Pulmonary artery endothelial cell (primary cell): ENCODE measurements at places on chromosomes 16 and 17.

GRCh38 chr17:279331-279730 is 73.3 kb downstream of the RPH3AL start:
- no peak for DNase-seq

- no peak for DNase-seq
Observed at GRCh38 chr17:76735006-76735405, 2.1 kb downstream of the SRSF2 start.

DNA sequence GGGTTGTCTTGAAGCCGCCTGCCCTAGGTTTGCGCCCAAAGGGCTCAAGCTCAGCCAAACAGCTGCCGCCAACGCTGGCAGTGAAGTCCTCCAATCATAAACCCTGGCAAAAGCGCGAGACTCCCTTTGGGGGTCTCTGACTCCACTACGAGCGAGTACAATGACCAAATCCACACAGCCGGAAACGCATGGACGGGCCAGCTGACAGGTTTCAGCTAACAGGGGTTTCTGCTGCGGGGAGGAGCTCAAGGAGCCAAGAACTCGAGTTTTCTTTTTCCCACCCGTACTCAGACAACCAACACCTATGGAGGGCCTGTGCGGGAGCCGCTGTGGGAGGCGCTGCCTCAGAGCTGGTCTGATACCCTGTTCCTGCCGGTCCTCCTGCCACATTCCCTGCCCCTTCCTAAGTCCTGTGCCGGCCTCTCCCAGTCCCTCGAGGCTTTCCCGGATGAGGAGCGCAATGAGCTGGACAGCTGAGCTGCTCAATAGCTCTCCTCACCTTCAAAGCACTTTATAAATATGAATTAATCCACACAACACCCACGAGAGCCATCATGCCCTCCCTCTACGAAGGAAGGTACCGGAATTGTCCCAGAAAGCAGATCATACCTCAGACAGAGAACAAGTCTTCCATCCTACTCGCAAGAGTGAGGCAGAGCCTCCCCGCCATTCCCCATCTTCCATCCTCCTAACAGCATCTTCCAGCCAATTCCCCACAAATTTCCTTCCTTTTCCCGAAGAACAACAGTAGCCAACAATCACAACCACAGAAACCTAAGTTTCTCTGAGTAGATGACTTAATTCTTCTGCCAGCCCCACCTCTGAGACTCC is 6.1 kb downstream of the ABR start:
- DNase-seq = no peak

- DNase-seq = no peak
Observed at GRCh38 chr17:17156107-17156506, 50.0 kb downstream of the PLD6 start.

DNA sequence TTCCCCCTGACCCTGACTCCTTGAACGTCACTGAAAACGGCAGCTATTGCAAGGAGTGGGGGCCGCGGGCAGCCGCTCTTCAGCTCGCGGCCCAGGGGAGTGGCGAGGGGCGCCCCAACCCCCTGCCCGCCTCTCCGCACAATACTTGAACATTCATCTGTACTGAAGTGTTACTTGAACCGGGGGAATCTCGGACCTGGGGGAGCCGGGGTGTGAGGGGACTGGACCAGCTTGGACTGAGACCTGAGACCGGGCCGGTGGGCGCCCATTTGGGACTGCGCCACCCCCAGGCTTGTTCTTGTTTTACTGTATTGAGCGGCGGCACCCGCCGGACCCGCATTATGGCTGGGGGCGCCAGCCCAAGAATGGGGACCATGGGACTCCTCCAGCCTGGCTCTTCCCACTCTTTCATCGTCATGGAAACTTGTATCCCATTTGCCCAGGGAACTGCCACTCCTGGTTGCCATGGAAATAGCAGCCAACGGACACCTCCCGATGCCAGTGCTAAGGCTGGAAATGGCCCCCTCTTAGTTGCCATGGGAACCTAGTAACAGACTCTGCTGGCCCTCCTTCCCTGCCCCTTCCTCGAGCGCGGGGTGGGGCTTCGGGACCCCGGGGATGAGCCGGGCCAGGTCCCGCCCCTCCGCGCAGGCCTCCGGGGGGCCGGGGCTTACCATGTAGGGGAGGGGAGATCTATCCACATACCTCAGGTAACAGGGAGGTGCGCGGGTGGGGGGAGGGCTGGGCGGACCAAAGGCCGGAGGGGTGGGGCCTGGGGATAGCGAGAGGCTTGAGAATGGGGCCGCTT is 805 bp upstream of the ORAI3 start:
- DNase-seq = peak; percentile 95

GRCh38 chr16:73170612-73171038 is 122.7 kb upstream of the ZFHX3 start:
- no peak for DNase-seq

DNA sequence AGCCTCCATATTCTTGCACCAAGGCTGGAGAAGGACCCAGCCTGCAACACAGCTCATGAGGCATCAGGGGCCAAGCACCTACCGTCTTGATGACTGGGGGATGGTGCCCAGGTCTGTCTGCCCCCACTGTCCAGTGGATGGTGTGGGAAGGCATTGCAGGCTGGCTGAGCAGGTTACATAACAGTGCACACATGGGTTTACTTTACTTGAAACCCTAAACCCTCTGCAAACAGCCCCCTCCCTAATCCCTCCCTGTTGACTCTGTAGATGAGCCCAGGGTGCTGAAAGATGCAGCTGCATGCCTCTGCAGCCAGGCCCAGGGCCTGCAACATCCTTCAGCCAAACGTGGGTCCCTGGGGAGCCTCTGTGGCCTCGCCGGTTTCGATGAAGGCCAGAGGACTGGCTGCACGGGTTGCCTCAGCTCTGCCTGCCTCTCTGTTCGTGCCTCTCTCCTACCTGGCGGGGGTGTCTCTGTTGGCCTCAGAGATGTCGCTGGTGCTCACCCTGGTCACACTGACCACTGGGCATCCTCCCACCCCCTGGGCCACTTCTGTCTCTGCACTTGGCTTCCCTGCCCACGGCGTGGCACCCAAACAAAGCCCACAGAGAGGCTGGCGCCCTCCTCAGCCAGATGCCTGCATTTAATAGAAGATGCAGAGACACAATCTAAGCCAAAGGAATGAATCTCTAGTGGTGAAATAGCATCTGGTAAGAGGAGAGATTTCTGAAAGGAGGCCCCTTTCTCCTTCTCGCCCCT is 95.1 kb downstream of the METRNL start:
- DNase-seq = no peak

DNA sequence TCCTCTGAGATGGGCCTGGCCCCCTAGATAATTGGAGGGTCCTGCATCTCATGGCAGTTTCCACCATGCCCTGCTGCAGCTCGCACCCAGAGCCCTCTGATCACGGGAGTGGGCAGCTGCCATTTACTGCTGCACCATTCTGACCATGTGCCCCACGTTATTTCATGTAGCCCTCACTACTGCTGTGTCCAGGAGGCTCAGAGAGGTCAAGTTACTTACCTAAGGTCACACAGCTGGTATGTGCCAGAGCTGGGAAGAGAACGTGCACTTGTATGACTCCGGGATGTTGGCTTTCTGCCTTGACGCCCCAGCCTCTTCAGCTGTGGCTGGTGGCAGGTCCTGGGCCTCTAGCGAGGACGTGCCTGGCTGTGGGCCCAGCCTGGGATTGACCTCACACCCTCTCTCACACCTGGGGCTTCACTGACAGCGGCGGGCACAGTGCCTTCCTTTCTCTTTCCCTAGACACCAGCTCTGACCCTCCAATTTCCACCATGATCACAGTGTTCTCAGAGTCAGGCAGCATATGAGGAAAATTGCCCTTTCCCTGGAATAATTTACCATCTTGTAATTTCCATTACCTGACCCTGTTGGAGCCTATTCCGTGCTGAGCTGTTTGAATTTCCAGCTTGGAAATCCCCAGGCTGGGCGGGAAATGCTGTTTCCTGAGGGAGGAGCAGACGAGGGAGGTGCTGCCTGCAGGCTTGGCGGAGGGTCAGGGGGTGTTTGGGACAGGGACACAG is 18.5 kb upstream of the DOC2B start:
- DNase-seq = peak; percentile 56

DNA sequence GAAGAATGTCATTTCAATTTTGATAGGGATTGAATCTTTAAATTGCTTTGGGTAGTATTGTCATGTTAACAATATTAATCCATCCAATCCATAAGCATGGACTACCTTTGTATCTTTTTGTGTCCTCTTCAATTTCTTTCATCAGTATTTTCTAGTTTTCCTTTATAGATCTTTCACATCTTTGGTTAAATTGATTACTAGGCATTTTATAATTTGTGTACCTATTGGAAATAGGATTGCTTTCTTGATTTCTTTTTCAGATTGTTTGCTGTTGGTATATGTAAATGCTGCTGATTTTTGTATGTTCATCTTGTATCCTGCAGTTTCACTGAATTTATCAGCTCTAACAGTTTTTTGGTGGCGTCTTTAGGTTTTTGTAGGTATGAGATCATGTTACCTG is 24.1 kb upstream of the BCAS3 start:
- DNase-seq = no peak

- no peak for DNase-seq
Observed at GRCh38 chr16:10658943-10659342, 35.8 kb downstream of the TEKT5 start.

DNA sequence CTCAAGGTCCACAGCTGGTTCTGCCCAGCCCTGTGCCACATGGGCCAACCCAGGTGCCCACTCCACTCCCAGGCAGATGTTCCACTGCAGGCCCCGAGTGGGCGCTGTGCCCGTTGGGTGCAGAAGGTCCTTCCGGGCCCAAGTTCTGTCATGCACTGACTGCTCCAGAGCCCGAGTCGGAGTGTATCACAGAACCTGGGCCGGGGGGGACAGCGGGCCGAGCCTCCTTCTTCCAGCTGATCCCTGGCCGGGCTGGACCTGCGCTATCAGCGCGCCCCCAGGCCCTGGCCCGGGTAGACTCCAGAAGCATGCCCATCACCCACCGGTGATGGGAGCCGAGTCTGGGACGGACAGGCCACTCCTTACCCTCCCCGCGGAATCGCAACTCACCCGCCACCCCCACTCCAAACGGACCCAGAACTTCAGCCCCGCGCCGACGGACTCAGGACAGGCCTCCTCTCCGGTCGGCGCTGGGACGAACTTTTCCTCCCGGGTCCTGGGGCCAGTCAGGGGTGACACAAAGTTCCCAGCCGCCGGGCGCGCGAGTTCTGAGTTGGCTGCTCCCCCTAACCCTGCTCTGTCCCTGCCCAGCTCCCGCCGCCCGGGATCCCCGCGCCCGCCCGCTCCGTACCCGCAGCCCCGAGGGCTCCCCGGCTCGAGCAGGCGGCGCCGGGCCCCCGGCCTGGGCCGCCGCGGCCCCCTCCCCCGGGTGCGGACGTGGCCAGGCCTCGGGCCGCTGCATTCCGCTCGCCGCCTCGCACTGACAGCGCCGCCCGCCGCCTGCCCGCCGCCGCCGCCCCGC is at the start of gene COPZ2:
COPZ2 (minus strand) TSS at position 762 of the 802 bp plus-strand sequence; CDS start at position 742, 20 bp downstream.
- no peak for DNase-seq

GRCh38 chr16:2009164-2009711 is 383 bp downstream of the ZNF598 start:
- DNase-seq = no peak

DNA sequence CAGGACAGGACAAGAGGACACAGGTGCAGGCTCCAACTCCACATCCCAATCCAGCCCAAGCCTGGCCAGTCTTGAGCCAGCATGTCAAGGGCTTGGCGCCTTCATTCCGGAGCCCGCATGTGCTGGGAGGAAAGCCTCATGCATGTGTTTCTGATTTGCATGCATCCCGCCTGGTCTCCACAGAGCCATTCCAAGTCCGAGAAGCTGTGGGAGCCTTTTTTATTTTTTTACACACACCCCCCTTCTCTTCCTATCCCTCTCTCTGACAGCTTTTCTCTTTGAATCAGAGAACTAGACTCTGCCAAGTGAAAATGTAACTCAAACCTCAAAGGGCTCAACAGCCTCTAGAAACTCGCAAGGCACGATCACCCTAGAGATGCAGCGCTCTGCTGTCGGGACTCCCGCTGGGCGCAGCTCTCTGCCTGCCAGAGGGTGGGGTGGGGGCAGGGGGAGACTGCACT is 45.1 kb downstream of the NOG start:
- DNase-seq = no peak

DNA sequence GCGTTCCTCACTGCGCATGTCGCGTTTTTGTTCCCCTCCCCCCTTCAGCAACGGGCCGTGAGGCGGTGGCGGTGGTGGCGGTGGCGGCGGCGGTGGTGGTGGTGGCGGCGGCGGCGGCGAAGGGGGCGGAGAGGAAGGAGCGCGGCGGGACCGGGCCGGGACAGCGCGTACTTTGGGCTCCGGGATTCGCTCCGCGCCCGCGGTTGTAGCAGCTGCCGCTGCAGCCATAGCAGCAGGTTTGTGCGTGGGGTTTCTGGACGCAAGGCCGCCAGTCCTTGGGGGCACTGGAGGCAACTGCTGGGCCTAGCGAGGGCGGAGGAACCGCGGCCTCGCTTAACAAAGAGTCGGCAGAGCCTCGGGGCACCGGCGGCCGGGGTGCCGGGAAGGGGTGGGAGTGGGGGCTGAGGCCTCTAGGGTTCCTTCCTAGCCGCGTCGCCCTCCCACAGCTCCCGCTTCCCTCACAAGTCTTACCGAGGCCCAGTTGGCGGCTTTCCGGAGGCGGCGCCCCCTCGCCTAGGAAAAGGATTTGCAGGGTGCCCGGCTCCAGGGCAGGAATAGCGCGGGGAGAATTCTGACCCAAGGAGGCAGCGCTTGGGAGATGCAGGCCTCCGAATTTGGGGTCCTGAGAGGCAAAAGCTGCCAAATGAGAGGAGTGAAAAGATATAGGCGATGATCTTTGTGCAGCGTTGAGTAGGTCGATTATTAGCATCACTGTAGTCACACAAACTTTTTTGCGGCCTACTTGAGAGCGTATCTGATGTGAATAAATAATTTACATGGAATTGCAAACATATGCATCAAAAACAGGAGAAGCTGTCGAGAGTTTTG is at the start of gene DDX42:
DDX42 (plus strand) TSS at position 30 of the 828 bp plus-strand sequence. CDS start 12,880 bp downstream, outside the sequence.
- no peak for DNase-seq

DNA sequence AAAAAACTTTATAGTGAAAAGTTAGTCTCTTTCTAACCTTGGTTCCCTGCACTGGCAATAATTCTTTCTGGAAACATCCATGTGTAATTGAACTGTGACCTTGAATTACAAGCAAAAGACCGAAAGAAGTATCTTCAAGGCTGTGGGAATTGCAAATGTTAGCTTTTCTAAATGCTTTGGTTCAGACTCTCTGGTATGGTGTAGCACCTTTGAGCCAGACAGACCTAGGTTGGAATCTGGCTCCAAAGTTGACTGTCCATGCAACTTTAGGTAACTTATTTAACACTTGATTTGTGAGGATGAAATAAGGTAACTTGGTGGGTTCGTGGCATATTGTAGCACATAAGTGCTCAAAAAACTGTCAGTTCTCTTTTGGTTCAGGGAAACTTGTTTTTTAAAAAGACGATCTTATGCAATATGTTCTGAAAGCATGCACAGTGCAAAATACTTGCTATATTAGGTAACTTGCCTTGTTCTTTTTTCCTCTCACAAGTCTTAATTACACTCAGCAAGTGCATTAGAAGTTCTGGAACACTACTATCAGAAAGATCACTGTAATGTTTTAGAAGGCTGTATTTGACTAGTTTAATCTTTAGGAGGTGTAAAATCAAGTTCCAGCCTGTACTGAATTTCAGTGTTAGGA is 46.3 kb downstream of the TANGO6 start:
- no peak for DNase-seq
